ENCODE measurements at places on chromosomes 4 and X.

- DNase-seq, result no peak
Measured at GRCh38 chr4:182017038-182017437, 226.2 kb upstream of the TENM3 start.

- DNase-seq, result no peak
Measured at GRCh38 chrX:132188175-132188574, 31.1 kb downstream of the RAP2C start.

DNA sequence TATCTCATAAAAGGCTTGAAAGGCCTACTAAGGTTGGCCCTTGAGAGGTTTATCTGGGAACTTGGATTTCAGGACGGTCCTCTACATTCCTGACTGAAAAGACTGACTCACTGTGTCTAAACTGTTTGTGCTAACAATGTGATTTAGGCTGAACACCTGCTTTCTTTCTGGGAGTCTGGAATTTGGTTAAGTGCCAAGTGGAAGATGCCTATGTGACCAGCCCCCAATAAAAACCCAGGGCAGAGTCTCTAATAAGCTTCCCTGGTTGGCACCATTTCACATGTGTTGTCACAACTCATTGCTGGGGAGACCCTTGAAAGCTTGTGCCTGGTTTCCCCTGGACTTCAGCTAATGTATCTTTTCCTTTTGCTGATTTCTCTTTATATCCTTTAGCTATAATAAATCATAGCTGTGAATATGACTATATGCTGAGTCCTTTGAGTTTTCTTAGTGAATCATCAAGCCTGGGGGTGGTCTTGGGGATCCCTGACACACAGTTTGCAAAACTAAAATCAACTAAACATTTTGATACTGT, 55.1 kb downstream of the GPR82 start:
- DNase-seq, result no peak

DNA sequence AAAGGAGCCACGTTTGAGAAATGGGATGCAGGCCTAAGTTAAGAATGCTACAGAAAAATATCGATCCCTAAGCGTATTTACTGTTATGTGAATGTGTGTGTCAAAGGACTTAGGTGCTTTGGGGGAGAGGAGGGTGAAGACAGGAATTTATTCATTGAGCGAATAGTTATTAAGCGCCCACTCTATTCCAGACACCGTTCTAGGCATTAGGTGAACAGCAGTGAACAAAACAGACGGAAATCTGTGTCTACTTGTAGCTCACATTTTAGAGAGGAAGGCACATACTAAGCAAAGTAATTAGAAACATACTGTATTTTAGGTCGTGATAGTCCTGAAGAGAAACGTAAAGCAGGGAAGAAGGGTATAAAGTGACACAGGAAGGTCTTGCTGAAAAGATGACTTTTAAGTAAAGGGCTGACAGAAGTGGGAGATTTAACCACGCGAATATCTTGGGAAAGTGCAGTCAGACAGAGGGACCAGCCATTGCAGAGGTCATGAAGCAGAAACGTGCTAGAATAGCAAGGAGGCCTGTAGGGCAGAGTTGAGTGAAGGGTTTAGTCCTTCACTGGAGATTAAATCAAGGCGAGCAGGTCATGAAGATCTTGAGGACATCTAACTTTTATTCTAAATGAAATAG, 541 bp downstream of the AIMP1 start:
- no peak for DNase-seq

- no peak for DNase-seq
Measured at GRCh38 chr4:157225096-157225495, 4.6 kb downstream of the GRIA2 start.

DNA sequence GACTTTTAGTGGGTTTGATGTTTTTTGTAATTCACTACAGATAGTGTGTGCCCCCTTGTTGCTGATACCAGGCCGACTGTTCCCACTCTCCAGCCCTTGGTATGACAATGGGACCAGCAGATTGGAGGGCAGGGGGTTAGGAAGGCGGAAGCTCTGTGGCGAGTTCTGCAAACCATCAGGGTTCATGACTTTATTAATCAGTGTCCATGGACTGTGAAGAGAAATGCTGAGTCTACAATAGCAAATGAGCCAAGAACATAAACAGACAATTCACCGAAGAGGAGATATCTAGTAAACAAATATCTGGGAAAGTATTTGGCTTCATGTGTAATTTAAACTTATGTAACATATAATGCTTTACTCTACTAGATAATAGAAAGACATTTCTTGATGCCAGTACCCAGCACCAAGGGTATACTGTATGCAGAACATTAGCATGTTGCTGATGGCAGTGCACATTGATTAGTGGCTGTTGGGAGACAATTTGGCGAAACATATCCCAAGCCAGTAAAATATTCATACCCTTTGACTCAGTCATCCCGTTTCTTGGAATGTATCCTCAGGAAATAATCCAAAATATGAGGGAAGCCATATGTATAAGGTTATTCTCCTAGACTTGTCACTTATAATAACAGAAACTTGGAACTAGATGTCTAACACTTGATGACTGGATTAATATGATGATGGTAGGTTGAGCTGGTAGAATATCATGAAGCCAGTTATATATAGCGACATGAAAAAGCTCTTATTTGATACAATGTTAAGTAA, 169.4 kb downstream of the PTTG2 start:
- DNase-seq, result no peak

DNA sequence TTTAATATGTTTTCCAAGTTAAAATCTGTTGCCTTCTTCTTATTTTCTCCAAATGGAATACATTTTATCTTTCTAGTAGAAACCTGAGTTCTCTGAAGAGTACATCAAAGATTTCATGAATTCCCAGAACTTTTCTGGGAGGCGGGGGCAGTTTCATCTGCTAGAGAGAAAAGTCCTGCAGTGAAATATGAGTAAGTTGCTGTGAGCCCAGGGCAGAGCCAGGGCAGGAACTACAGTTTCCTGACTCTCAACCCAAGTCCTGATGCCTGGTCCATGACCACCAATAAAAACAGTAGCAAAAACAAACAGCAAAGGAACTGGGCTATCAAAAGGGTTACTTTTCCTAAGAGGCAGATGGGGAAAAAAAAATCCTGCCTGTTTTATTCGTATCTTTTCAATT, 239.4 kb upstream of the CTSO start:
- DNase-seq, result no peak

GRCh38 chrX:69961365-69962072, 88.2 kb downstream of the AWAT2 start:
- no peak for DNase-seq

DNA sequence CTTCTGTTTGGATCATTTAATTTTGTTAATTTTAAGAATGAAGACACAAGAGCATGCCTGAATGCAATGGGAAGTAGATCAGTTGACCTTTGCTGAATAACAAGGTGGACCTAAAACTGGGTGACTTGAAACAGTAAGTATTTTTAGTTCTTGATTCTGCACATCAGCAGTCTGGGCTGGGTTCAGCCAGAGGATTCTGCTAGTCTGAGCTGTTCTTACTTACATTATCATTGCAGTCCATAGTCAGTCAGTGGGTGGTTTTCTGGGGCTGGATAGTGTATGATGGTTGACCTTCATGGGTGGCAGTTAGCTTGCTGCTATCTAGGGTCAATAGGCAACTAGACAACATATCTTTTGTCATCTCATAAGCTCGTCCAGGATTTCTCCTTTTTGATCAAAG, 91.4 kb downstream of the HS3ST1 start:
- no peak for DNase-seq

DNA sequence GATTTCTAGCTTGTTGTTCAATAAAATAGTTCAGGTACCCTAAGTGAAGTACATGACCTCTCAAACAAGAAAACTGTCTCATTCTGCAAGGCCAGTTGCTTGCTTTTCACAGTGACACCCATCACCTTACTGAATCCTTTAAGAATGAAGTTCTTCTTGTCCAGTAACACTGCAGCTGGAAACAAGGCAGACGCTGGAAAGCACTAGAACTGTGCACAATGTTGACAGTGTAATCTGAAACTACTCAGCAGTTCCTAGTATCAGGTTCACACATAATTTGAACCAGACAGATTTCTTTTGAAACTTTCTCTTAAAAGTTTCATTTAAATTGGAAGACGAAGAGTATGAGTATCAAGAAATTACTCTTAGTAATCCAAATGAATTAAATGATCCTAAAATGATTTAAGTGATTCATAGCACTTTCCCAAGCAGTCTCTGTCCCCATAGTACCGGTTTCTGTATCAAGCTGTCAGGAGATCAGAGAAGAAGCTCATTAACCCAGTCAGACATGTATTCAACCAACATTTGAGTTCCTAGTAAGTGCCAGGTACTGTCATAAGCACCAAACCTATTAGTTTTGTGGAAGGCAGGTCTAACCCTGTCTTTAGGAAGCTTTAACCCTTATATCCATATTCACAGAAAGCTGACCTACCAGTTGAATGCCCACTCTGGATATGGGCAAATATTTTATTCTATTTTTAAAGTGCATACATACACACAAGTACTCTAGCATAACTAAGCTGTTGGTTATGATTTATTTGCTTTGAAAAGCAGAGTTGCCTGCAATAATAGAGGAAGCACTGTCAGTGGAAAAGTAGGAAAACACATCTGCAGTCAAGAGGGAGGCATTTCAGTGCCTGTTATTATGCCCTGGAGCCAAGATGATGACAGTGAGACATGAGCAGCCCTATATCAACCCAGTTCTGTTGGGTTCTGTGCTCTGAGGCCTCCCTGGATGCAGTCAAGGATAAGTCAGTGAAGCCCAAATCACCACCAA, 63.6 kb downstream of the PALLD start:
- no peak for DNase-seq

DNA sequence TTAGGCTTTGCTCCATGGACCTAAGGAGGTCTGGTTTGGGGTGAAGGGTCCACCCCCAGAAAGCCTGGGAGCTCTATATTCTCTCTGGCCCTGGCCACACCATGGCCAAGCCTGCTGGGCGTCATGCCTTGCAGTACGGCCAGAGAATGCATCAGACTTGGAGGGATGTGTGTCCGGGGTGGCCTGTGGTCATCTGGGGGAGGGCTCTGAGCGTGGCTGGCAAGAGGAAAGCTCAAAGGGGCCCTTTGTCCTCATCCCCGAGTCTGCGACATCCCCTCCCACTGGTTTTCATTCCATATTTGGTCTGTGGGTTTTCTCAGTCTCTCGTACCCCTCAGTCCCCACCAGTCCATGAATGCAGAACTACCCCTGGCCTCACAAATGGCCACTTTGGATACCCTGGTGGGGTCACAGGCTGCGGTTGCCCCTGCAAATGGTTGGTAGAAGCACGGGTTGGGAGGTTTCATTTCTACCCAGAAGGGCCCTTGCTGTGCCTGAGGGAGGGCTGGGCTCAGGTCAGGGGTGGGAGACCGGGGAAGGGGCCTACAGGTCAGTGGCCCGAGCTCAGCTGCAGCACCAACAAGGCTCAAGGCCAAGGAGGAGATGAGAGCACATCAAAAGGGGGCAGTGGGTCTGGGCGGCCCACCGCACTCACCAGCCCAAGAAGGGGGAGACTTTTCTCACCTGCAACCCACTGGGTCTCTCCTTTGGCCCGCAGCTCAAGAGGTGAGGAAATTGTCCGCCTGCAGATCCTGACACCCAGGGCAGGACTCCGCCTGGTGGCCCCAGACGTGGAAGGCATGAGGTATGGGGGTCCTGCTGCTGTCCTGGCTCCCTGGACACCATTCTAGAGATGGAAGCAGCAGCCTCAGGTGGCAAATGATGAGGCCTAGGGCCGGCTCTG, 30.2 kb downstream of the ZNF185 start:
- DNase-seq, result no peak

GRCh38 chrX:130084631-130085237, 25.6 kb downstream of the ELF4 start:
- no peak for DNase-seq

DNA sequence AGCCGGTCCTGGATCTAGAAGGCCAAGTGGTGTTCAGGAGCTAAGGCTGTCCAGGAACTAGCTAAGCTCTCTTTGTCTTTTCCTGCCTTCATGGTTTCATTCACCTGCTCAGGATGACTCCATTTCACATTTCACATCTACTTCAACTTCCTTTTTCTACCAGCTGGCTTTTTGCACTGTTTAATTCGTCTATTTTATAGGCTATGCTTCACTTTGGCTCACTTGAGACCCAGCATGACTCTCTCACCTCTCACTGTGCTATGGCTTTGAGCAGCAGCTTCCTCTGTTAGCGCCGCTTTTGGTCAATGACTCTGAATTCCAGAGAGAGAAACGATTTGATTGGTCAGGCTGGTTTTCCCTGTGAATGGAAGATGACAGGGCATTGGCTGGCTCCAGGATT, 213.5 kb upstream of the CLNK start:
- DNase-seq, result no peak

DNA sequence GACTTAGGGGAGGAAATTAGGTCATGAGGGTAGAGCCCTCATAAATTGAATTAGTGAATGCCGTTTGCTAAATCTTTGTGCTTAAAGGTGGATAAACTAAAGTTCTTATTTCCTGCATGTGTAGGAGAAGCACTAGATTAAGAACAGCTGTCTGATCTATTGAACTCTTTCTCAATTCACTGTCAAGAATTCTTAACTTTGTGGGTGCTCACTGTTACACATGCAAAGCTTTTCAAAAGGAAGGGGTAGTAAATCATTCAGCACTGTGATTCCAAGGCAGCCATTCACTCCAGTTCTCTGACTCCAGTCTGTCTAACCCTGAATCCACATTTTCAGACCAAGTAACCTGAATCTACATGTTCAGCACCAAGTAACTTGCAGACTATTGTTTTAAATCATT, 1520.1 kb downstream of the PCDH18 start:
- DNase-seq, result no peak

DNA sequence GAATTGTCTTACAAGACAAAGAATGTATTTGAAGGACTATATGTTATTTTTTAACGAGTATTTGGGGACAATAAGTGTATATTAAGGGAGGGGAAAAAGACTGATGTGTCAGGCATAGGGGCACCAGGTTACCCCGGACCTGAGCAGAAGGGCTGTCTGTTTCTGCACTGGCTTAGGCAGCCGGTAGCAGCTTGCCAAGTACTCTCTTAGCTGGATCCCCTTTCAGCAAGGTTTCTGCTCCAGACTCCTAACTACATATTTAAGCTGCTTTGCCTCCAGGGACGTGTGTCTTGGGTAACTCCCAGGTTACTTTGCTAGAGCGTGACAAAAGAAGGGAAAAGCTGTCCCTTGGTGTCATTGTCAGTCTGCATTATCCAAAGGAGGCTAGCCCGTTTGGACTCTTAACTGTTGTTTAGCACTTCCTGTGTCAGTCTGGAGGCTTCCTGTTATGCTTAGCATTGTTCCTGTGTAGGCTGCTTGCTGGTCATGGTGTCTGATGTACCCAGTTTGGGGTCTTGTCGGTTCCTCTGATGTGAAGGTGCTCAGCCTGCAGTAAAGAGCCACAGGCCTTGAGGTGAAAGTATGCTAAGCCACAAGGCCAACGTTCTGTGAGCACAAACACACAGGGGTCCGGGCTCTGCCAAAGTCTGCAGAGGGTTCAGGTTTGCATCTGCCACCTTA, 11.6 kb downstream of the CXCR3 start:
- DNase-seq, result no peak

GRCh38 chrX:69046996-69047490, 118.2 kb downstream of the PJA1 start:
- DNase-seq, result no peak

- DNase-seq, result no peak
Measured at GRCh38 chrX:120561634-120562568, 1.1 kb upstream of the CUL4B start.

- DNase-seq, result no peak
Measured at GRCh38 chr4:87103691-87104187, 116.7 kb downstream of the KLHL8 start.
